ENCODE measurements at places on chromosomes 5 and 9.
A peak's percentile ranks its signal among the peaks of the same experiment; 100 is the strongest.

DNA sequence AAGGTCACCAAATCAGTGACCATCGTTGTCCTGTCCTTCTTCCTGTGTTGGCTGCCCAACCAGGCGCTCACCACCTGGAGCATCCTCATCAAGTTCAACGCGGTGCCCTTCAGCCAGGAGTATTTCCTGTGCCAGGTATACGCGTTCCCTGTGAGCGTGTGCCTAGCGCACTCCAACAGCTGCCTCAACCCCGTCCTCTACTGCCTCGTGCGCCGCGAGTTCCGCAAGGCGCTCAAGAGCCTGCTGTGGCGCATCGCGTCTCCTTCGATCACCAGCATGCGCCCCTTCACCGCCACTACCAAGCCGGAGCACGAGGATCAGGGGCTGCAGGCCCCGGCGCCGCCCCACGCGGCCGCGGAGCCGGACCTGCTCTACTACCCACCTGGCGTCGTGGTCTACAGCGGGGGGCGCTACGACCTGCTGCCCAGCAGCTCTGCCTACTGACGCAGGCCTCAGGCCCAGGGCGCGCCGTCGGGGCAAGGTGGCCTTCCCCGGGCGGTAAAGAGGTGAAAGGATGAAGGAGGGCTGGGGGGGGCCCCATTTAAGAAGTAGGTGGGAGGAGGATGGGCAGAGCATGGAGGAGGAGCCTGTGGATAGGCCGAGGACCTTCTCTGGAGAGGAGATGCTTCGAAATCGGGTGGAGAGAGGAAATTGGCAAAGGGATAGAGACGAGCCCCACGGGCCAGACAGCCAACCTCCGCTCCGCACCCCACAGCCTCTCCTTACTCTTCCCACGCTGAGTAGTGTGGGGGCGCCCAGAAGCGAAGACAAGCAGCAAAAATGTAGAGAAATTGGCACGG, 1.7 kb downstream of the RXFP3 start:
- DNase-seq: peak; percentile 37

- DNase-seq: no peak
Observed at GRCh38 chr5:73318308-73318719, 130.3 kb downstream of the FOXD1 start.

GRCh38 chr5:82942083-82942881, 134.9 kb downstream of the TMEM167A start:
- no peak for DNase-seq

GRCh38 chr5:175599210-175599609, 58.7 kb upstream of the HRH2 start:
- DNase-seq: no peak

DNA sequence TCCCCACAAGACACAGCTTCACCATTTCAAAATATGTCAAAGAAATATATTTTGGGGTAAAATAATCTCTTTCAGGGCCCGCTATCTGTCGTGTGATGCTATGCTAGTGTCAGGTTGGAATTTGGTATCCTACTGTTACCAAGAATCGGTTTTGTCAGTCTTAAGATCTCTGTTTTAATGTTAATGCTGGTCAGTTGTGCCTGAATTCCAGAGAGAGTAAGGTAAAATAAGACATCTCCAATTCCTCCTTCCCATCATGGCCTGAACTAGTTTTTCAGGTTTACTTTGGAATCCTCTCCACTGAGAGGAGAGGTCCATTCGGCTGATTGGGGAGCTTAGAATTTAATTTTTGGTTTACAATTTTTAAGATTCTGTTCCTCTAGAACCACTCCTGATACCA, 10.4 kb upstream of the BTF3 start:
- DNase-seq: peak; percentile 88

- DNase-seq: no peak
Observed at GRCh38 chr5:68011801-68012200, 203.8 kb upstream of the PIK3R1 start.

DNA sequence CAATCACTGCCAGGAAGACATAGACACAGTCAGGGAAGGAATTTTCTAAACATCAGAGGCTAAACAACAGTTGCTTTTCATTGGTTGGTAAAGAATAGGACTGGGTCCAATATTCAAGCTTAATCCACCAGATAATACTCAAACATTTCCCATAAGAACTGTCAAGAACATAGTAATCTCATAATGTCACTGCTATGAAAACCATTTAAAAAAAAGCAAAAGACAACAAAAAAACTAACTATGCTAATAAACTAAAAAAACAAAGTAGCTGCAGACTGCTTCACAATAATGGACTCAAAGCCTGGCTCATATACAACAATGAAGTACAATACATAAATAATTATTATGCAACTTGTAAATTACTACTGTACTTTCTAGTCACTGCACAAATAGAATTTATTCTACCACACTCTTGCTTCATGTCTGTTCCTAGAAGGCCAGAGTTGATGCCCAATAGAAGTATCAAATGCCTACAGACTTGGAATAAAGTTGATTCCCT, 148.7 kb downstream of the MLLT3 start:
- DNase-seq: no peak

DNA sequence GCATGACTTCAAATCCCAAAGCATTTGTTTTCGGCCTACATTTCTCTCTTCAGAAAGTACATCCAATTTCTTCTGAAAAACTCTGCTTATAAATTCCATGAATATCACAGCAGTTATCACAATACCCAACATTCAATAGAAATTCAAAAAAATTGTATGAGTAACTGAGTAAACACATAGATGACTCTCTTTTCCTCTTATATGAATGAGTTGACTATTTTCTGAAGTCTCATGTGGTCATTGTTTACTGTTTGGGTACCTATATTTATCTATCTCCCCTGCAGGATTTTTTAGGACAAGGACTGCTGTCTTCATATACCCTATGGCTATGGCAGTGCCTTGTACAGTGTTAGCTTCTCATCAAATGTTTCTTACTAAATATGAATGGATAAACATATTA, 157.1 kb downstream of the HTR1A start:
- DNase-seq: no peak

GRCh38 chr5:23655674-23656073, 148.3 kb downstream of the PRDM9 start:
- no peak for DNase-seq

GRCh38 chr5:160726721-160727120, 125.3 kb downstream of the ATP10B start:
- DNase-seq: no peak

DNA sequence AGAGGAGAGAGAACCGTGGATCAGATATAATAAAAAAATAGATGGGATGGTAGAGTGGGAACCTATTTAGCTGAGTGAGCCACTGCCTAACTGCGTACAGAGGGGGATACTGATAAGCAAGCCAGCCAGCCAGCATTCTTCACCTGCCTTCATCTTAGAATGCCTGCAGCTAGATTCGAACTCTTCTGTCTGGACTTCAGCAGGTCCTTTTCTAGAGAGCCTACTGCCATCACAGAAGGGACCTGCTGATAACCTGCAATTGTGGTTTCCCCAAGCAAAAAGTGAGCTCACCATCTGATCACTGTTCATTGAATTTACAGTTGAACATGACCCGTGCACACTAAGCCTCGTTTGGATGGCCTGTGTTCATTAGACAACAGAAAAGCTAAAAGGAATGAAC, 109.4 kb downstream of the CDC42SE2 start:
- DNase-seq: no peak

DNA sequence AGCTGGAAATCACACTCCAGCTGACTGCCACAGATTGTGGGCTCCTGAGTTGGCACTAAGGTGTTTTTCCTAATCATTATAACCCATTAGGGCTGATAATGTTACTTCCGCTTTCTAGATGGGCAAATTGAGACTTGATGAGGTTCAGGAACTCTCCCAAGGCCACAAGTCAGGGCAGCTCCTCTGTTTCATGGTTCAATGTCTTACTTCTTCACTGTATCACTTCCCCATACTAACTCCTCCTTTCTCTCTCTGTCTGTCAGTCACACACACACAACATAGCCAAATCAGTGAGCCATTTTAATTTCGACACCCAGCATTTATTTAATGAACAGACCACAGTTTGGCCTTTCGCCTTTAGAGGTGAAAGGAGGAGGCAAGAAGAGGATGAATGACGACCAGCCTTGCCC, 17.8 kb upstream of the TRAF1 start:
- no peak for DNase-seq

- DNase-seq: peak; percentile 69
Observed at GRCh38 chr9:110049699-110050450, 158.1 kb downstream of the C9orf152 start.

DNA sequence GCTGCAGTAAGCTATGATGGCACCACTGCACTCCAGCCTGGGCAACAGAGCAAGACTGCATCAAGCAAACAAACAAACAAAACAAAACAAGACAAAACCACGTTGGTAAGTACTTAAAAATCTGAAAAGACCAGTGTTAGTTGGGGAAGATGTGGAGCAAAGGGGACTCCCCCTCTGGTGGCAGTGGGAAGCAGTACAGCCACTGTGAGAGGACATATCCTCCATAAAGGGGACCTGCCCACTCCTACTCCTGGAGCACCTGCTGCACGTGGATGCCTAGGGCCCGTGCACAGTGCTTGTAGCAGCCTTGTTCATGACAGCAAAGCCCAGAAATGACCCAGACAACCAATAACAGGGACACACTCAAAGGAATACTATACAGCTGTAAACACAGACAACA, 17.0 kb upstream of the IPPK start:
- DNase-seq: peak; percentile 57

- no peak for DNase-seq
Observed at GRCh38 chr9:81656004-81656403, 33.3 kb downstream of the TLE1 start.

DNA sequence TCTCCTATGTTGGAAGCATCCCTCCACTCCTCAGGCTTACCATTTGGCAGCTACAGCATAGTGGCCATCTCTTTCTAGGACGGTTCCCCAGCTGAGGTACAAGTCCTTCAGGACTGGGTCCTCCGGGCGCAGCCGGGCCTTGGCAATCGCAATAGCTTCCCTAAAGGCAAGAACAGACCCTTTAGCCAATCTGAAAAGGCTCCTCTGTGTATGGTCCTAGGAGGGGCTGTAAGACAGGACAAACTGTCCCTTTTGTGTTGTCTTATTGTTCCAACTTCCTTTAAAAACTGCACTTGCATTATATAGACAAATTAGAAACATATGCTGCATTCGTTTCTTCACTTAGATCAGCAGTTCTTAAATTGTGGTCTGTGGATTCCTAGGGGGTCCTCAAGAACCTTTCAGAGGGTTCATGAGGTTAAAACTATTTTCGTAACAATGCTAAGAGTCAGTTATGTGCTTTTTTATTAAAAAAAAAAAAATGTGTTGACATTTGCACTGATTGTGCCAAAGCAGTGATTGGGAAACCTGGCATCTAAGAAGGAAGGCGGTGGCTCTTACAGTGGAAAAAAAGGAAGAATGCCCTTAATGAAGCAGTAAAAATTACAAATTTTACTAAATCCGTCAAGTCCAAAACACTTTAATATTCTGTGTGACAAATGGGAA, 38.7 kb downstream of the GEMIN5 start:
- no peak for DNase-seq

- DNase-seq: no peak
Observed at GRCh38 chr5:134145041-134145757, 30.7 kb downstream of the TCF7 start.

GRCh38 chr9:122986010-122986409, 45.2 kb downstream of the RABGAP1 start:
- DNase-seq: peak; percentile 5

GRCh38 chr5:17096952-17097695, 120.3 kb upstream of the BASP1 start:
- DNase-seq: peak; percentile 48

DNA sequence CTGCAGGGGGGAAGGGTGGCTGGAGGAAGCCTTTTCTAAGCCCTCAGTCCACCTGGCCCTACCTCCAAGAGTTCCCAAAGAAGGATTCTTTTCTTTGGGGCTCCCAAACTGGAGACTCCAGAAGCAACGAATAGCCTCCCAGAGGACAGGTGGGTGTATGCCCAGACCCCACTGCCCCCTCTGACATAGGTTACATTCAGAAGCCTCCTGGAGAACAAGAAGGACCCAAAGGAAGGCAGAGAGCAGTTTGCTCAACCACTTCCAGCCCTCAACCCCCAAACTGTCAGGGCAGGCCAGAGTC, 10.3 kb downstream of the HK3 start:
- no peak for DNase-seq

DNA sequence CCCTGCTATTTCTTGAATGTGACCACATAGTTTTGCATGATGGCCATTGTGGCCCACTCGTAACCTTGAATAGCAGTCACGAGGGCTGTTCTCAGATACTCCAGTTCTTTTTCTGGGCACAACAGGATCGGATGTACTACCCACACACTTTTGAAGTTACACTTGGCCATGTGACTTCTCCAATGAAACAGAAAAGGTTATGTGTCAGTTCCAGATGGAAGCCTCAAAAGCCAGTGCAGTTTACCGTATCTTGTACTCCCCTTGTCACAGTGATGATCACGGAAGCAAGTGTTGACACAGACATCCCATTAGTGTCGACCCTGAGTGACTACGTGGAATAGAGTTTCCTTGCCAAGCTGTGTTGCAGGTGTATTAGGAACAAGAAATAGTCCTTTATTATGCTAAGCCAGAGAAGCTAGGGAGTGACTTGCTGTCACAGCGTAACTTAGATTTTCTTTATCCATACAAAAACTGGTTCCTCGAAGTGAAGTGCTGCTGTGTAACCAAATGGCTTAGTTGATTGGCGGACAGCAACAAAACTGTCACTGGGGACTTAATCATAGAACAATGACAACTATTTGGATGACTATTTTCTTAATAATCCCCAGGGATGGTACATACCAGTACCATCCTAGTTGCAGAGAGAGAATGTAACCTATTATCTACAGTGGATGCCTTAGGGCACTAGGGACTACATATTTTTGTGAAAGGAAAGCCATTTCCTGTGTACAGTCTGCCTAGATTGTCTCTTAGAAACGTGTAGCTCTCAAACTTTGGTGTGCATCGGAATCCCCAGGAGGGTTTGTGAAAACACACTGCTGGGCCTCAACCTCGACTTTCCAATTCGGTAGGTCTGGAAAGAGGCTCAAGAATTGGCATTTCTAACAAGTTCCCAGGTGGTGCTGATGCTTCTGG, 90.1 kb upstream of the DMRT1 start:
- no peak for DNase-seq

DNA sequence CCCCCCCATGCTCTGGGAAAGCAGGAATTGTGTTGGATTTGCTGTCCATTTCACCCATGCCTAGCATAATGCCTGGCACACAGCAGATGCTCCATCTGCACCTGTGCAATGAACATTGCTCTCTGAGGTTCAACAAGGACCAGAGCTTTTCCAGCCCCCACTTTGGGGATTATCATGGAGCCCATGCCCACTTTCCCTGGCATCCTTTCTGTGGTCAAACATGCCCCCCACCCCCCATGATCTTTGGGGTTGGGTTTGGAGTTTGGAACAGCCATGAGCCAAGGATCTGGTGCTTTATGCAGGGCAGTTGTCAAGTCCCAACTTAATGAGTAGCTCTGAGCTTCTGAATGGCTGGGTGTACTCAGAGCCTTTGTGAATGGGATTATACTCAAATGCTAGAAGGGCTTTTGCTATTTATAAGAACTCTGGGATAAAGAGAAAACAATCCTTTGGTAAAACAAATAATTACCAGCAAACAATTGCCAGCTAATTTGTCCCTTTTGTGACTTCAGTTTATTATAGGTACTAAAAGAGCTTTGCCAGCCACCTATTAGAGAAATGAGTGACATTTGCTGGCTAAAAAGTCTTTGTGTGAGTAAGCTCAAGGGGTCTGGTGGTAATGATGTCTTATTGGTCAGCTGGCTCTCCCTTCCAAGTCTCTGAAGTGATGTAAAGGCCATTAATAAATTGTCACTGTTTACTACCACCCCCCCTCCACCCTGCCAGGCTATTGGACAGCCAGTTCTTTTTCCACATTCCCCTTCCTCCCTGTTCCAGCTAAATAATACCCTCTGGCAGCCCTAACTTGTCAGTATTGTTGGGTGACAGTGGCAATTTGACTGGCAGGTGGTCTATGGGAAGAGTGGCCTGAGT, 182.3 kb downstream of the MACROH2A1 start:
- DNase-seq: no peak

- no peak for DNase-seq
Observed at GRCh38 chr9:95722141-95722540, 153.3 kb upstream of the ERCC6L2 start.

Measured in GM23338 (cell line).